ENCODE measurements at places on chromosomes 6 and 20.

GRCh38 chr20:33232486-33233072 is 3.2 kb upstream of the BPIFA1 start:
- no peak for DNase-seq

DNA sequence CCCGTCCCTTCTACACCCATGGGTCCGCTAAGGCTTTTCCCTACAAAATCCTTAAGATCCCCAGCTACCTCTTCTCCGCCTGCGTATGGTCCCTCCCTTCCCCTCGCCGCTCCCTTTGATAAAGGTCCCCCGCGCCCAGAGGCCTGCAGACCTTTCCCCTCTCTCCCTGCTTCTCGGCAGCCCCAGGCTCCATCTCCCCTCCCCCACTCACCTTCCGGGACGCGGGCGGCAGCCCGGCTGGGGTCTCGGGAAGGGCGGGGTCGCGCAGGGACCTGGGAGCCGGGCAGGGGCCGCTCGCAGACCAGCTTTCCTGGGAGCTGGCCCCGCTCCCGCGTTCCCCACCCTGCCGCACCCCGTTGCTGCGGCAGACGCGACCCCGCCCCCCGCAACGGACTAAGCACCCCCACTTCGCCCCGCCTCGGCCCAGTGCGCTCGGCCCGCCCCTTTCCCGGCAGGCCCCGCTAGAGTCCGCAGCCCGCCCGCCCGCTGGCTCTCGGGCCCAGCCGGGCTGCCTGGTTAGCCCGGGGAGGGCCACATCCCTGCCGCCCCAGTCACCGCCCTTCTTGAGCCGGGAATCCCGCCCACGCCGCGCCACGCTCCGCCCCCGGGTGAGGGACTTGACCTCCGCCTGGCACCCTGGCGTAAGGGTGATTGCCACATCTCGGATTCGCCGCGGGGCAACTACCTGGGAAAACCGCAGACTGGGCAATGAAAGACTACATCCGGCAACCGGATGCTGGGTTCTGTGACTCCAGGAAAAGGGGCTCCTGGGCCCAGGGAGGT is at the start of gene FLOT1:
TSS of gene FLOT1 (minus strand) at position 372 of the 783 bp plus-strand sequence. CDS start 498 bp downstream, outside the sequence.
- DNase-seq: peak; percentile 77

DNA sequence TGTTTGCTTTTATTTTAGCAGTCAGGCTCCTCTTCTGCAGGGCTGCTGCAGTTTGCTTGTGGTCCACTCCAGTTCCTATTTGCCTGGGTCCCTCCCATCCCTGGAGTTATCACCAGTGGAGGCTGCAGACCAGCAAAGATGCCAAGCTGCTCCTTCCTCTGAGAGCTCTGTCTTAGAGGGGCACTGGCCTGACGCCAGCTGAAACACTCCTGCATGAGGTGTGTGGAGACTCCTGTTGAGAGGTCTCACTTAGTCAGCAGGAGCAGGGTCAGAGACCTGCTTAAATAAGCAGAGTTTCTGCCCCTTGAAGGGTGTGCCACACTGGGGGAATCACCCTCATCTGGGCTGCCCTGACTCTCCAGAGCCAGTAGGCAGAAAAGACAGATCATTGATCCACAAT is 16.2 kb upstream of the WFDC8 start:
- DNase-seq: no peak

DNA sequence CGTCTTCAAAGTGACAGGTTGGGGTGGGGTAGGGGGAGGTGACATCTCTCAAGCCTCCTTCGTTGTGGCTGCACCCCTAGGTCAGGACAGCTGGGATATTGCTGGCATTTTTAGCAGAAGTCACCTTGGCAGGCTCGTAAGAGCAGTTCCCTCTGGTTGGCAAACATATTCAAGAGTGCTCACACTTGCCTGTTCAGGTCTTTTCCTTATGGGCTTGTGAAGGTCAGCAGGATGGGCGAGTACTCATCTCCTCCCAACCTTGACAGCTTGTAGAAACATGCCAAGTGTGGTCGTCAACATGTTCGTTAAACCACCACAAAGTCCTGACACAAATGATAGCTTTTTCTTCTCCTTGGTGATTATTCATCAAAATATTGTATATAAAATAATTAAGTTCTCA is 113.6 kb downstream of the HDGFL1 start:
- no peak for DNase-seq

DNA sequence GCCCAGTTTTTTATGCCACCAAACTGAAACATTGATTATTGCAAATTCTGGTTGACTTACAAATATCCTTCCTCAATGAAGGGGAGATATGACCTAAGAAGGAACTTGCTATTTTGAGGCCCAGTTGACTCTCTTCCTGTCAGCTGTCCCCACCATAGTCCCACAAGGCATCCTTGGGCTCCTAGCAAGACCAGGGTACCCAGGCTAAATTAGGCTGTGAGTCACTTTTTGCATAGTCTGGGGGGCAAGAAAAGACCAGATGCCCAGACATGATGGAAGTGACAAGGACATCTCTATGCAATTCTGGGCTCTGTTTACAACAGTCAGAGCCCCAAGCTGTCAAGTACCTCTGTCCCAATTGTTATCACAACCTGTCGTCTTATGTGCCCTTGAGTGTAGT is 31.8 kb upstream of the MAFB start:
- no peak for DNase-seq

DNA sequence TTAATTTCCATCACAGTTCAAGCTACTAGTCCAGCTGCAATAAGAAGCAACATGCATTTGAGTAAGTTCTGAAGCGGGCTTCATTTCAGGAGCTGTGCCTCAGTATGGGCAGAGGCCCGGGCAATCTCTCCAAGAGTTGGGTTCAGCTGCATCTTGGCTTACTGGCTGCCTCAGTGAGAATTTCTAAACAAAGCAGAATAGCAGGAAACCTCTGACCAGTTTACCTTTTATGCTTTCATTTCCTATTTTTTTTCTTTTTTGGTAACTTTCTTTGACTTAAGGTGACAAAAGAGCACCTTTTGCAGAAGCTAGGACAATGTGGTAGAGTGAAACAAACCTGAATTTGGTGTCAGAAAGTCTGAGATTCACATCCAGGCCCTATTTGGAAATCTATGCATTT is 51.0 kb upstream of the FBXO30 start:
- no peak for DNase-seq

DNA sequence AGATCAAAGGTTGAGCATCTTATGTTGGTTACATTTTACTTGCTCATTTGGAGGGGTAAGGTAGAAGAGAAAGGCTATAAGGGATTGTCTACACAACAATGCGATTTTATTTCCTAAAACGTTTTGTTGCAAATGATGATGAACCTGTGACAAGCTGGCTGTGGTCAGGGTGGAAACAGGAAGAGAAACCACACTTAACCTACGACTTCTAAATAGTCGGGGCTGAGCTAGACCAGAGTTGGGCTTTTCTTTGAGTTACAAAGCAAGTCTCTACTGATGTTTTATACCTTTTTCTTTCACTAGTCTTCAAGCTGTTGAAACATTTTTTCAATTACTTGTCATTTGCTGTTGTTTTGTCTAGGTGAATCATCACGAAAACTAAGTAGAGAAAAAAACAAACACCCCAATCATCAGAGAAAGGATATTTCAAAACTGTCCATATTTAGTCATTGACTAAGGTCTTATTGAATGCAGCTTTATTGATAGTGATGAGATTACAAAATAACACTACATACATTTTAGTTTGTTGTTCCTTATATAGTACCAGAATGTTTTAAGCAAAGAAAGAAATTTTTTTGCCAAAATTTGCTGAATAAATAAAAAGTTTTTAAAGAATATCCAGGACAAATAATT is 18.0 kb downstream of the KLHL31 start:
- no peak for DNase-seq

DNA sequence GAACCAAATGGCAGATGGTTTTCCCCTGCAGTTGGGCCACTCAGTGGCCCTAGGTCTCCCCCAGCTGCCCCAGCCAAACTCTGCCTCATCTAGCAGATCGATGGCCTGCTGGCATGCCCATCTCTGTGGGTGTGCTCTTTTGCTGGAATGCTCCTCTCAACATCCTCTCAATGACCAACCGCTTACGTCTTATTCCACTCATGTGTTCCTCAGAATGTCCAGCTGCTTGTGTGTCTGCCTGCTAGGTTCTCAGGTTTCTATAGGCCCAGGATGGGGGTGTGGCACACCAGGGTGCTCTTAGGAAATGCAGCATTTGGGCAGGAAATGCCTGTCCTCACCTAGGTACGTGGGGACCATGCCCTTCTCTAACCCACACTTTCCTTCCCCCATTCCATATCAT is 509.9 kb upstream of the SYNCRIP start:
- DNase-seq: no peak

GRCh38 chr6:114030767-114031166 is 59.8 kb upstream of the HDAC2 start:
- no peak for DNase-seq

DNA sequence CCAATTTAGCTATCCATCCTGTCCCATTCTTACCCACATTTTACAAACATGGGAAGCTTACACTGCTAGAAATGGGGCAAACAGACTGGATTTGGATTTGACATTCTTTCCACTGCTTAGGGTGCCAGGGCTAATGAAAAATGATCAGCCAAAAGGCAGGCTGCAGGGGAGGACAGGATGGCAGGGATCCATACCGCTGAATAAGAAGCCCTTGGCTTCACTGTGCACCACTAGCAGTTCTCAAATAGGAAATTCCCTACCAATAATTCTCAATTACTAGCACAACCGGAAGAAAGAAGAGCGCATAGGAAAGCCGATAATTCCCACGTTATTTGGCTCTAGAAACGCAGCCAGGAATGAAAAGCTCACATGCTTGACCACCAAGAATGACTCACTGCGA is 73.1 kb downstream of the NDUFAF5 start:
- no peak for DNase-seq

DNA sequence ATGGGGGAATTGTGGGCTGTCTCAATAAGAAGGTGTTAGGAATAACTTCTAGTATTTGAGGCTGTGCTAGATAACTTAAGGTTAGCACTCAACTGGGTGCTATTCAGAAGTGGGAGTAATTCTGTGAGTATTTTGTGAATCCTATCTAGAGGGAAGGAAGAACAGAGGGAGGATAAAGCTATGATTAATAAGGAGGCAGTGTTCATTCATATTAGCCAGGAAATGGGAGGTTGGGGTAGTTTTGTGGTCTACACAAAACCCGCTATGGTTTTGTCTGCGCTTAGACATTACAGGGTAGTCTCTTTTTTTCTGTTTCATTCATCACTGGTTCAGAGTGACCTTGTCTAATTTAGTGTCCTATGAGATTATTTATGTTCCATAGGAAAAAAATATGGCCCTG is 341.0 kb downstream of the ARHGAP18 start:
- no peak for DNase-seq

GRCh38 chr6:38591439-38591838 is 48.3 kb downstream of the BTBD9 start:
- DNase-seq: no peak

- DNase-seq: no peak
Measured at GRCh38 chr6:99967052-99967451, 27.0 kb downstream of the MCHR2 start.
